ENCODE measurements at places on chromosomes 11 and 22. TPM values are rescaled to one million over a fixed set of nuclear protein-coding genes. Genes with fewer than 3 reads are reported as not detected.

The CABP2 gene
- total RNA-seq = not detected

DNA sequence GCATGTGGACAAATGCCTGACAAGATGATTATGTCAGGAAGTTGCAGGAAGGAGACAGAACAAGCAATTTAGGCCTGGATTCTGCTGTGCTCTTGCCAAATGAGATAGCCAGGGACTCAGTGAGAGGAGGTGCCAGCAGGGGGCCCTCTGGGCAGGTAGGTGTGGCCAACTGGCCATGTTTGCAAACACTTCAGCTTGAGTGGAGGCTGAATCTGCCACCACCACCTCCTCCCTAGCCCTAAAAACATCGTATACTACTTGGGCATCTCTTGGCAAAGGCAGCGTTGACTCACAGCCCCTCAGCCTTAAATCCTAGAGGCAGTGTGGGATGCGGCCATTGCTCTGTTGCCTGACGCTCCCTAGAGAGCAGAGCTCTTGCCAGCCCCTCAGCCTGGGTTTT lies 95.1 kb upstream of the PLET1 start:
- peak; percentile 42 for DNase-seq

DNA sequence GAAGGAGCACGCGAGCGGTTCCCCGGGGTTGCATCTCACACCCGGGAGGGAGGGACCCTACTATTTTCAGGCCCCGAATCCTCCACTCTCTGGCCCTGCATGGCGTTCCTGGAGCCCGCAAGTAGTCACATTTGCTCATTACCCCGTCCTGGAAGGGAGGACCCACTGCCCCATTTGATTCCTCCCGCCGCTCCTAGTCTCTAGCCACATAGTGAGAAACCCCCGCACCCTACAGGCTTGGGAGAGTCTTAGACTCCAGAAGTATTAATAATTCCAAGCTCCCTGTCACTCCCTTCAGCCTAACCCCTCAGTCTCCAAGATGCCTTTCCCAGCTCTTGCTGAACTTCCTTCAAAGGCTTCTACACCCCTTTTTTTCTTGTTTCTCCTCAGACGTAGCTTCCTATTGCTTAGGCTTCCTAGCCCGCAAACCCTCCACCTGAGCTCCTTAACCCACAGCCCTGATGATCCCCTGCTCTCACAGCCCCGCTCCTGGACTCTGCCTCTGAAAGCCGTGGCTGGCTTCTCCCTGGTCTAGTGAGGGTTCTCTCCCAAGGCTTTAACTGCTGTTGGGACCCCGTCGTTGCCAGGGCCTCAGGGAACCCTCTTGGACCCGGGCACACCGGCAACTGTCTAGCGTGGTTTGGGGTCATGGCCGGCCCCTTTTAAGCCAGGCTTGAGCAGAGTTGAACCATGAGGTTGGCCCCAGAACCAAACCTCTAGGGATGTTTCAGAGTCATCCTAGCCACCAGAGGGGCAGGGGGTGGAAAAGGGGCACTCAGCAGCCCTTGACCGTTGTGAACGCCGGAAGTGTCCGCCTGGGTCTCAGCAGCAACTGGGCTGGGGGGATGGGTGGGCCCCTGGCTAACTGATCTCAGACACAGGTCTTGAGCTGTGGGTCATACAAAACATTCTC lies 862 bp downstream of the GGA1 start:
- peak; percentile 22 for DNase-seq

DNA sequence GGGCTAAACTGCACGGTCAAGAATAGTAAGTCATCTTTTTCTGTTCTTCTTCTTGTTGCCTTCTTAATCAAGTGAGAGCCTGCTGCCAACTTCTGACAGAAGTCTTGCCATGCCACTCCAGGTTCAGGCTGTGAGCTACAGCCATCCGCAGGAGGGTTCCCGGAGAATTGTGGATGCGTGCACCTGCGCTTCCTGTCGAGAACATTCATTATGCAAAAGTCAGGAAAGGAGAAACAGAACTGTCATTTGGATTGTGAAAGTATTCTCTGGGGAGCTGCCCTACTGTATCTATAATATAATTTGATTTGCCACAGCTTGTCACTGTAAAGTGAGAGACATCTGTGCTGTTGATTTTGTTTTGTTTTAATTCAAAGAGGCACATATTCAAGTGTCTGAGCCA lies 12.3 kb downstream of the IL17RA start:
- DNase-seq = no peak

GRCh38 chr11:13682212-13682611 lies 13.7 kb downstream of the FAR1 start:
- no peak for DNase-seq

Measured in fibroblast of villous mesenchyme (primary cell).